ELR (cell line): ENCODE measurements at places on chromosomes 4 and X.

DNA sequence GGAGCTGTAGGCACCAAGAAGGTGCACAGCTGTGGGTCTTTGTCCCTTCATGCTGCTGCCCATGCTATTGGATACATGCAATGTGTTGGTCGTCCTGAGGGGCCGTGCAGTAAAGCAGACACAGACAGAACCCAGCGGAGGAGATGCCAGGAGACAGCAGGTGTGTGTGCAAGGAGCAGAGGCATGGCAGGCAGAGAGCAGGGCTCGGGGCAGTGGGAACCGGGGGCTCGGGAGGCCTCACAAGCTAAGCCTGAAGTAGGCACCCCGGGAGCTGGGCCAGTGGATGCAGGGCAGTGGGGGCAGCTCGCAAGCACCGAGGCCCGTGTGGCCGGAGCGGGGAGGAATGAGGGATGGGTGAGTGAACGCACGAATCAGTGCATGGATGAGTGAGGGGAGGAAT, 13.2 kb downstream of the HTRA3 start:
- no peak for DNase-seq

DNA sequence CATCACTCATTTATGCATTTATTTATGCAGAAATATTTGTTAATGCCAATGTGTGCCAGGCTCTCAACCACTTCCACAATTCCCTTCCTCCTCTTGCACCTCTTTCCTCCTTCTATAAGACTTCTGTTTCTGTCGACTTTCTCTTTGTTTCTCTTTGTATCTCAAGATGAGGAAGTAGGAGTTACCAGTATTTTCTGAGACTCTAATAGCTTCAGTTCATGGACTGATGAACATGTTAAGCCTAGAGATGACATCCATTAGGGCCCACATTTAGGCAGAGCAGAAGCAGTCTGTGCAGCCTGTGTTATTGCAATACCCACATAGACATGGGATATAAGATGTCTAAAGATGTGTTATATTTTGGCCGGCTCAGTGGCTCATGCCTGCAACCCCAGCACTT, 241.8 kb upstream of the SMIM31 start:
- DNase-seq, result no peak

GRCh38 chrX:100643956-100644860, at the start of gene SRPX2:
Gene SRPX2, plus strand, starts transcription at chrX:100644199. Its CDS starts 2,124 bp downstream, at chrX:100646323.
- DNase-seq, result peak; percentile 92

DNA sequence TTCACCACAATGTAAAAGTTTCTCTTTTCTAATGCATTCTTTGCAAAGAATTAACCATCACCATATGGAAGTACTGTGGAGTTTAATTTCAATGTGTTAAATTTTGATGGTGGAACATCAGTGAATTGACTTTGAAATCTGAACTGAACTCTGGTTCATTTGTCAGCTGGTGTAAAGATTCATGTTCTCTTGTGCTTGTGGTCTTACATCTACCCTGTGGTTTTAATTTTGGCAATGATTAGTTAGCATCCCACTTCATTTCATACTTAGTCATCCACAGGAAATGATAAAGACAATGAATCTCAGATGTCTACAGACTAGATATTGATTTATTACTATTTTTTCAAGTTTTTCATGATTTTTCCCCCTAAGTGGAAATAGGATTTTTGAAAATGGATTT, 77.8 kb downstream of the GRID2 start:
- DNase-seq, result no peak

DNA sequence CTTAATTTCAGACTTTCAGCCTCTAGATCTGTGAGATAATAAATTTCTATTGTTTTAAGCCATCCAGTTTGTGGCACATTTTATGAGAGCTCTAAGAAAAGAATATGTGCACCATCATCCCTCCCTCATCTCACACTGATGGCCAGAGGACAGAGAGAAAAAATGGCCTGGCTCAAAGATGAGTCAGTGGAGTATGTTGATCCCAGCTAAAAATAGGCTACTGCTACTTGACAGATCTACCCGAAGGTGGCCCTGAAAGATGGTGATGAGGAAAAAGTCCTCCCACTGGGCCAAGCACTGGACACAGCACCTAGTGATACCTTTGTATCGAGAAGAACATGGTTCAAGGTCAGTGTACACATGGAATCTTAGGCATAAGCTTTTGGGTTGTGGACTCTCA, 38.2 kb upstream of the DCTD start:
- no peak for DNase-seq
